ENCODE measurements at places on chromosomes 6 and 20.

GRCh38 chr20:20318365-20319161 lies 49.3 kb upstream of the INSM1 start:
- no peak for DNase-seq

- no peak for DNase-seq
Observed at GRCh38 chr6:3372912-3373554, 83.8 kb downstream of the SLC22A23 start.

- DNase-seq: no peak
Observed at GRCh38 chr6:96302991-96303390, 218.6 kb upstream of the UFL1 start.

- DNase-seq: no peak
Observed at GRCh38 chr6:166927240-166927934, 29.0 kb downstream of the RNASET2 start.

DNA sequence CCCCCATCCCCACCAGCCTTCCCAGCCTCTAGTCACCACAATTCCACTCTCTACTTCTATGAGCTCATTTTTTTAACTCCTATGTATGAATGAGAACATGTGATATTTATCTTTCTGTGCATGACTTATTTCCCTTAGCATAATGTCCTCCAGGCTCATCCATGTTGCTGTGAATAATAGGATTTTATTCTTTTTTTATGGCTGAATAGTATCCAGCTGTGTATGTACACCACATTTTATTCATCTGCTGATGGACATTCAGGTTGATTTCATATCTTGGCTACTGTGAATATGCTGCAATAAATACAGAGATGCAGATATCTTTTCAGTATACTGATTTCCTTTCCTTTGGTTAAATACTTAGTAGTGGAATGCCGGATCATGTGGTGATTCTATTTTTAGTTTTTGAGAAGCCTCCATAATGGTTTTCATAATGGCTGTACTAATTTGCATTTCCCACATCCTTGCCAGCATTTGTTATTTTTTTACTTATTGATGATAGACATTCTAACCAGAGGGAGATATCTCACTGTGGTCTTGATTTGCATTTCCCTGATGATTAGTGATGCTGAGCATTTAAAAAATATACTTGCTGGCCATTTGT lies 194.9 kb downstream of the PACRG start:
- DNase-seq: no peak

DNA sequence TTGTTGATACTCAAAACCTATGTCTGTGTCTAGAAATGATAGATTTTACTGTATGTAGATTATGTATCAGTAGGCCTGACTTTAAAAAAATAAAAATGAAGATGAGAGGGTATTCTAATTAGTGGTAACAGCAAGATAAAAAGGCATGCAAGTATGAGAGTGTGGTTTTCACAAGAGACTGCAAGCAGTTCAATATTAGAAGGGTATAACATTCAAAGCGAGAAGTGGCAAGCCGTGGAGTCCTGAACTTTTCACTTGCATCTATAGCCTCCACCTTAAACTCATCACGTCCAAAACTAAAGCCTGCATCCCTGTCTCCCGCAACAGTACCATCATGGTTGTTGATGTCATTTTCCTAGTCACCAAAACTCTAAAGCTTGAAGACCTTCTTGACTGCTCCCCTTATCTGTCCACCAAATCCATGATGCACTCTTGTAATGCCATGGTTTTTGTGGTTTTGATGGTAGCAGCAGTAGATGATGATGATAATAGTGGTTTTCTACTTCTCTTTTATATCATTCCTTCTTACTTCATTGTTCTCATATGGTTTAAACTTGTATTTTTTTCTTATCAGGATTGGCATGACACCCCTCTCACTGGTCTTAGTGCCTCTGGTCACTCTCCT lies 9.2 kb upstream of the CGA start:
- DNase-seq: no peak

DNA sequence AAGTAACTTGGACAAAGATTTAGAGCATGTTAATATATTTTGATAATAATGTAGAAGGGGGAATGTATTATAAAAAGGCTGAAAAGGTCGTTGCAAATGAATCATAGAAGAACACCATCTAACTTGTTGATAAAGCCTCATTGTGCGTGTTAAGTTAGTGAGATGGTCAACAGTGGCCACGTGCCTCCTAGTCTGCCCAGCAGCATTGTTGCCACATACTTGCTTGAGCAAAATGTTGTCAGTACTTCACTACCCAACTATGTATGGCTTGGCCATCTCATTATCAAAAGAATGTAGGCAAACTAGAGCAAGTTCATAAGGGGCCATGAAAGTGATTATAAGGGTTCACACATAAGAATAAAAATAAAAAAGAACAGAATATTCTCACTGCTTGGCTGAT lies 84.6 kb downstream of the PHACTR1 start:
- no peak for DNase-seq

DNA sequence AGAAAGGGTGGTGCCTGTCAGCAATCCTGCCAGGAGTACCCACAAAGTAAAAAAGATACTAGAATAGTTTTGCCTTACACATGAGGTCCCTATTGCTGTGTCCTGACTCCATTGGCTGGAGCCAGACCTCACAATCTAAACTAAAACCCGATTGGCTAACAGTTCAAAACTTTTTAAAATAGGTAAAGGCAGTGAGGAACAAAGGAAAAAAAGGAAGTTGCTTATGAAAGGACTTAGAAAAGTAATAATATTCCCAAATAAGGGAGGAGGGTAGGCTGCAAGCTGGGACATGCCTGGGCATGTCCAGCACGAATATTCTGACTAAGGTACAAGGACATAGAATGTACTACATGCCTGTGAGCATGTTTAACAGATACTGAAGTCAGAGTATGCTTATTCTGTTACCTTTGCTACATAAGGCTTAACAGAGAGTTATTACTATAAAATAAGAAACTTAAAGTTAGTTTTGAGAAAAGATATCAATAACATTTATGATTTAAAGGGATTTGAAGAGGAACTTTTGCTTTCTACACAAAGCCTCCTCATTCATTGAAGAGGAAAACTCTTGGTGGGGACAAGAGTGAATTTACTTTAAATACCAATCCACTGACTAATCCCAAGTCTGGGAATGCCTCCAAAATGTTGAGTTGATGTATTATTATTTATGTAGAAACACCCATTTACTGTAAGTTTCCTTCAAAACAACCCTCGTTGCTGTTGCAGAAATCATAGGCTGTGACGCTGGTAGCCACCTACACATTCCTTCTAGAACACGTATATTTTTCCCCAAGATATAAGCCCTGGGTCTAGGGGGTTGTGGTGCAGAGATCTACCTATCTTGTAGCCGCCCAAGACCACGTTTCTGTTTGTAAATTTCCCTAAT lies 8.2 kb upstream of the MTHFD1L start:
- no peak for DNase-seq

DNA sequence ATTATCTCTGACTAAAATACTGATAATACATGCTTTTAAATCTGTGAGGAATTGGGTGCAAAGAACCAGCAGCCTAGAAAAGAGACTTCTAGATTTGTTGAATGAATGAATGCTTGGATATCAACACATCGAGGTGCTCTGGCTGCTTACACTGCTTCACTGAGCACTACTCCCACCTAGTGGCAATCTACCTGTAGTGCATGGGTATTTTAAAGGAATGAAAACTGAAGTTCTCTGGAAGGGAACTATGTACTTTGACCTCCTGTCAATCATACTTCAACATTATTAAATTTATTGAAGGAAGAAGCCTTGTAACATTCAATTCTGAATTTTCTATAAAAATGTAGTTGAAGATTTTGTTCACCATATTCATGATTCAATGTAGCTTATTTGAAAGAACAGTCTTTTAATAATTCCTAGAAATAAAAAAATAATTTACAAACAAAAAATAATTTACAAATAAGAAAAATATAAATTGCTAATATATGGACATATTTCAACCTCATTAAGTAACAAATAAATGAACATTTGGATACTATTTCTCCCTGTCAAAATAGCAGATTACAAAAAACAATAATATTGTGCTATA lies 111.2 kb upstream of the MMS22L start:
- DNase-seq: no peak

DNA sequence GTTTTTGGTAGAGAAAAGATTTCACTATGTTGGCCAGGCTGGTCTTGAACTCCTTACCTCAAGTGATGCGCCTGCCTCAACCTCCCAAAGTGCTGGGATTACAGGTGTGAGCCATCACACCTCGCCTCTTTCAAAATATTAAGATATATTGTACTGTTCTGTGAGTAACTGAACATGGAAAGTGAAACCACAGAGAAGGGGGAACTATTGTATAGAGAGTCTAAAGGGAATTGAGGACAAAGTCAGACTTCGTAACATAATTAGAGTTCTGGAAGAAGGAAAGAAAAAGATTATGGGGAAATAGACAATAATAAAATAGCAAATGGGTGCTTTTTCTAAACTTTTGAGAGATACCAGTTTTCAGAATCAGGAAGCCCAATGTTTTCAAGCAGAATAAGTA lies 17.4 kb upstream of the AKAP7 start:
- no peak for DNase-seq

GRCh38 chr6:80467408-80467807 lies 360.9 kb downstream of the BCKDHB start:
- DNase-seq: no peak

DNA sequence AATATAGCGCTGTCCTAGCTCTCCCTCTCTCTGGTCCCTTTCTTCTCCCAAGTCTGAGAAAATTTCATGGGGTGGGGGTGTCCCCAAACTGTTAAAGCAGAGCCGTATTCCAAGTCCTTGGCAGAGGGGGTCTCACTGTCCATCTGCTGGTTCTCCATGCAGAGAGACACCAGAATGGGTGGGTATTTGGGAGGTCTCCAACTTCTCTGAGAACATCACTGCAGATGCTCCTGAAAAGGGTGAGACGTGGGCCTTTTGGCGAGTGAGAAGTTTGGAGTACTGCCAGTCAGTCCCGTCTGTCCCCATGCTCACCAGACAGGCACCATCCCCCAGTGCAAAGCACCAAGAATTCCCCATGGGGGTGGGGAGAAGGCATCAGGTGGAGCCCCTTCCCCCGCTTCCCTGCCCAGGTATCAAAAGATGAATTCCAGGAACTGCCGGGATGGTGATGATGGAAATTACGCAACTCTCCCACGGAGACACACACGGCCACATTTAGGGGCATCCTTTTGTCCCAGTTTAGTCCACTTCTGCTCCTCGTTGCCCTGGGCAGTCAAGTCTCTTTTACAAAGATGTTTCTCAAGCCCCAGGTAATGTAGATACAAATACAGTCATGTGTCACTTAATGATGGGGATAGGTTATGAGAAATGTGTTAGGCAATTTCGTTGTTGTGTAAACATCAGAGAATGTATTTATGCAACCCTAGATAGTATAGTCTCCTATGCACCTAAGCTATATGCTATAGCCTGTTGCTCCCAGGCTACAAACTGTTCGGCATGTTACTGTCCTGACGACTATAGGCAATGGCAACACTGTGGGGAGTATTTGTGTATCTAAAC lies 73.4 kb upstream of the SRSF6 start:
- DNase-seq: no peak

DNA sequence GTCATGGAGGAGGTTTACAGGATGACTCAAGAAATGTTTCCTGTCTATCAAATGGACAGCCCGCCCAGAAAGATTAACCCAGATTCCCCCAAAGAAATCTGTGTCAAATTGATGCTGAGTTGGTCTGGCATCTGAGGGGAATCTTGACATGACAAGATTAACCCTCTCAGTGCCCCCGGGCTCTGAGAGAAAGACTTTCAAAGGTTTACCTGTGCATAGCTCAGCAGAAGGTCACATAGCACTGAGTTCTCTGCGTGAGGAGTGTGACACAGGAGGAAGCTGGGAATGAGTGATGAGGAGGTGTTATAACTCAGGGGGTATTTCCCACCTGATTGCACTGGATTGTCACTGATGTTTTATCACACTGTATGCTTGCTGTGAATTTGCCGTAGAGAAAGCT lies 601.2 kb downstream of the DHX35 start:
- no peak for DNase-seq

DNA sequence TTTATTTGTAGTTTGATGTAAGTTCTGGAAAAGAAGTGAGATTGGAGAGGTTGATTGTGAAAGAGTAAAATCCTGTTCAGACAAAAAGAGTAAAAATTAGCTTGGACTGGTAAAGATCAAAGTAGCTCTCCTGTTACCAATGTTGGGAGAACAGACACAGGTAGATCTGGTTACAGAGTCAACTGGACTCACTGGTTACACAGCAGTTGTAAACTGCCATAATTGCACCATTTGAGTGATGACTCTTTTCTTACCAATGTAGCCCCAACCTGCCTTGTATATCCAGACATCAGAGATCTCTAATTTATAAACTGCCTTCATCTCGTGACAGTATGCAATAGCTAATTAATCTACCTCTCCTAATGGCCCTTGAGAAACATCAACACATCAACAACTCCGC lies 165.6 kb upstream of the PRSS16 start:
- DNase-seq: no peak

DNA sequence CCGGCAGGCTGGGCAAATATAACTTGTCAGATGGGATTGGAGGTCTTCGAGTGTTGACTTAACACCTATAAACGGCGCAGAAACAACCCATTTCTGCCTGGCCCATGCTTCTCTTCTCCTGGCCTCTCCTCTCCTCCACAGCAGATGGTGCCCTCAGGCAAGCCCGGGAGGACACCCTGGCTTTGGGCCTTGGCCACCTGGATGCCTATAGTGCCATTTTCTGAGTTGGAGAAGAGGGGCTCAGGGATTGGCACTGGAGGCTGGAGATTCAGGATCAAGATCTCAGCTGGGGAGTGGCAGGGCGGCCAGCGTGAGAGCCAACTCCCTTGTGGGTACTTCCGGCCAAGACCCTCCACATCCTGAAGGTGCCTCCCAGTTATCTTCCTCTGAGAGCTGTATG lies 211.9 kb upstream of the PMEPA1 start:
- DNase-seq: no peak

GRCh38 chr6:167481307-167481926 lies 156.5 kb downstream of the TTLL2 start:
- DNase-seq: no peak

DNA sequence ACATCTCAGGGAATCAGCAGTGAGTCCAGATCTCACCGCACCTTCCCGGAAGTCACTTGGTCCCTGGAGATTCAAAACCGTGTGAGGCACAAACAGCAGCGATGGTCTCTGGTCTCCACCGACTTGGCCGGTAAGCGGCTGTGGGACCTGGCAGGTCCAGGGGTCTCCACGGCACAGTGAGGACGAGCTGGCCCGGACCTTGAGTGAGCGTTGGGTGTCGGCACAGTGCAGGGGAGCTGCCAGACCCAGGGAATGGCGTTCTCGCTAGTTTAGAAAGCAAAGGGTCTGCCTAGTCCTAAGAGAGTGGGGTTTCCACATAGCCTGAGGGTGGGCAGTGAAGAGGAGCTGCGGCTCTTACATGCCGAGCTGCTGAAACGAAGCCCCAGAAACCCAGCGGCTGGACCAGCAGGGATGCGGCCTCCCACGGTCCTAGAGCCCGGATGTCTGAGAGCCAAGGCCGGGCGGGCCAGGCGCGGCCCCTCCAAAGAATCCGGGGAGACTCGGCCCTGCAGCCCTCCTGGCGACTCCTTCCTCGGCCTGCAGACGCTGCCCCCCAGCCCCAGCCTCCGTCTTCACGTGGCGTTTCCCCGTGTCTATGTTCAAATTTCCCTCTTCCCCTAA lies 185.0 kb downstream of the ERMARD start:
- no peak for DNase-seq
